CD4-positive, alpha-beta T cell (primary cell): ENCODE measurements at places on chromosomes 5 and 9.

- H3K4me1 ChIP-seq = no peaks in the 10 kb centered on the region
- H3K27ac ChIP-seq = no peak overlapping the region
- no peaks in the 10 kb centered on the region for H3K27me3 ChIP-seq
- DNase-seq = no peak
- no peaks in the 10 kb centered on the region for H3K36me3 ChIP-seq
These were observed 432.9 kb downstream of the TLE4 start for GRCh38 chr9:80004714-80005113.

- H3K27me3 ChIP-seq = peaks cover 5% of the 10 kb centered on the region
- no peak overlapping the region for H3K27ac ChIP-seq
- peaks cover 31% of the 10 kb centered on the region for H3K4me1 ChIP-seq
- no peak for DNase-seq
These were observed 683 bp downstream of the DBN1 start for GRCh38 chr5:177472460-177473442.

DNA sequence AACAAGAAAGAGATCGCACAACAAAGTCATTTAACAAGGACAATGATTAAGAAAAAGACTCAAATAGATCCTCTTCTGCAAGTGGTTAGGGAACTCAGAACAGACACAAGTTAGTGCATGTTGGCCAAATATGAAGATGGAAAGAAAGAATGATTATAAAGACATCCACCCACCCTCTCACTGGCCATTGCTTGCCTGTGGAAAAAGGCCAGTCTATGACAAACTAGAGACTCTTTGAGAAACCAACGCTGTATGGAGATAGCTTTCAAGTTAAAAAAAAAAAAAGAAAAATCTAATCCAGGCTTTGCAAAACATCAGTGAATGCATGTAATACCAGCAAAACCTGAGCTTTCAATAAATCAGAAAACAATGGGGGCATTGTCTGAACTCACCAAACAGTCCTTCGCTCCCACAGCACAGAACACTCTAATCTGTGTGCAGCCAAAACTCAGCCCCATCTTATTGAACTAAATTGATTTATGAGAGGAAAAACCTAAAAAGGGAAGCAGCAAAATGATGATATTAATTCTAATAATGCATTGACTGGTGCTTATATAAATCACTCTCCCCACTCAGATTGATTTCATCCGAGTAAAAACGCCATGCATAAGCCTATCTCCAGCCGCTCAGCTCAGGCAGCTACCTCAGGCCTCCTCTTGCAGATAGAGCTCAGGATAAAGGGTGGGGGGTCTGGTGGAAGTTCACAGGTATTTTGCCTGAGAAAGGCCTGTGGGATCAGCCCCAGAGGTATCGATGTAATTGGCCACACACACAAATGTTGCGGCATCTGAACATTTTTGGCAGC, 547.1 kb downstream of the CCDC171 start:
- no peaks in the 10 kb centered on the region for H3K36me3 ChIP-seq
- H3K4me1 ChIP-seq = no peaks in the 10 kb centered on the region
- DNase-seq = no peak
- H3K4me3 ChIP-seq = no peak overlapping the region
- H3K27me3 ChIP-seq = no peaks in the 10 kb centered on the region

DNA sequence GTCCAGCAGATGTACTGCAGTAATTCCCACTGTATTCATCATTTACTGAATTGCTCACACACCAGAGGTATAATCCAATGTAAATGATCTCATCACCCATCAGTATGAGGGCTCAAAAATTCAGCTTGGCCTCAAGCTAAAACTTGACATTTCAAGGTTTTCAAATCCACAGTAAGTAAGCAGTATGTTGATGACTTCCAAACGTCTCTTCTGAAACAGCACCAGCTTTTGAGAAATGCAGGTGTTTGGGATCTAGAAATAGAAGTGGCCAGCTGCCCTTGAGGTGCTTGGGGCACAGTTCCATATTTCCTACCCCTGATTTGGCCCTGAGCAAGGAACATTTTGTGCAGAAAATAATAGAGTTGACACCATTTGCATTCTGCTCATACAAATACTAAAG, 388.0 kb upstream of the TUSC1 start:
- no peak overlapping the region for H3K27ac ChIP-seq
- no peaks in the 10 kb centered on the region for H3K4me1 ChIP-seq
- H3K36me3 ChIP-seq = no peaks in the 10 kb centered on the region
- H3K27me3 ChIP-seq = no peaks in the 10 kb centered on the region
- H3K4me3 ChIP-seq = no peak overlapping the region

DNA sequence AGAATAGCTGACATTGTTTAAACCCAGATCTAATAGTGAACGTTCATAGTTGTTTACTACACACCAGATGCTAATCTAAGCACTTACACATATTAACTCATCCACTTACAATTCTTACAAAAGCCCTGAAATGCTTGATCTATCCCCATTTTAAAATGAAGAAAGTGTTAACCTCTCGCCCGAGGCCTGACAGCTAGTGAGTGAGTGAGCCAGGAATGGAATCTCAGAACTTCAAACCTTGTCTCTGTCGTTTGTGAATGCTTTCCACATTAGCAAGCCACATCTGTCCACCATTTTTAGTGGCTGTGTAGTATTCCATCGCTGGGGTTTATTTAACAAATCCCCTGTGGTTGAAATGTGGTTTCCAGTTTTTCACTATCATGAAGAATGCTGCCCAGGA, 24.9 kb upstream of the NEURL1B start:
- H3K4me3 ChIP-seq = no peak overlapping the region
- no peaks in the 10 kb centered on the region for H3K36me3 ChIP-seq
- DNase-seq = no peak
- no peaks in the 10 kb centered on the region for H3K27me3 ChIP-seq
- H3K27ac ChIP-seq = no peak overlapping the region
- no peaks in the 10 kb centered on the region for H3K4me1 ChIP-seq

DNA sequence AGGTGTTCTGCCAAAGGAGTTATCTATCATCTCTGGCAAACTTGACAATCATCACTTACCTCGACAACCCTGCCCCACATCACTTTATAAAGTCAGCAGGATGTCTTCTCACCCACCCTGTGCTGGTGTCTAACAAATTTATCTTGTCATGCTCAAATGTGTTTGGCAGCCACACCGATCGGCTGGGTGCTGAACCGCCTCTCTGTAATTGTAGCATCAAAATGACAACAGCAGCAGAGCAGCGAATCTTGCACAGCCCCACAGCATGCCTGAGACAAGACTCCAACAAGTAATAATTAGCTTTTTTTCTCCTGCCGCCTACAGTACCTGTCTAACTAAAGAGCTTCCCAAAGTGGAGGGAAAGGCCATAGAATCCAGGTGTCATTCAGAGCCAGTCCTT, 176.2 kb downstream of the NR3C1 start:
- DNase-seq = no peak
- H3K4me1 ChIP-seq = peaks cover 41% of the 10 kb centered on the region
- H3K36me3 ChIP-seq = no peaks in the 10 kb centered on the region
- H3K4me3 ChIP-seq = no peak overlapping the region
- no peaks in the 10 kb centered on the region for H3K27me3 ChIP-seq

- H3K4me1 ChIP-seq = no peaks in the 10 kb centered on the region
- no peak overlapping the region for H3K27ac ChIP-seq
- no peaks in the 10 kb centered on the region for H3K27me3 ChIP-seq
- no peaks in the 10 kb centered on the region for H3K36me3 ChIP-seq
These were observed 214.9 kb upstream of the WWC1 start for GRCh38 chr5:168076561-168076991.

DNA sequence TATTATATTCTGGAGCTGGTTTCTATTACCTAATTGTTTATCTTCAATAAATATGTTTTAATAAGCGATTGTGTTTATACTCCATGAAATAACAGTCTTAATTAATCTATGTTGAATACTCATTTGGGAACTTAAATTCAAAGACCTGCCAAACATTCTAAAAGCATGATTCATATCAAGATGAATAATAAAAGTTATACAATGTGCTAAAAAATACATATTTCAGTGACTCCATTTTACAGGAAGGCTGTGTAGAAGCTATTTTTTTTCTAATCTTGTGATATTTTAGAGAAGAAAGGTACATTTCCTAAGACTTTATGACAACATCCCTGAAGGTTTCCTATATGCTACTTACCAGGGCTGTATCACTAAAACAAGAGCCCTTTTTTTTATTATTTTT, 417.9 kb downstream of the NFIB start:
- H3K4me3 ChIP-seq = no peak overlapping the region
- H3K4me1 ChIP-seq = no peaks in the 10 kb centered on the region
- no peak for DNase-seq
- H3K36me3 ChIP-seq = no peaks in the 10 kb centered on the region
- H3K27me3 ChIP-seq = no peaks in the 10 kb centered on the region

DNA sequence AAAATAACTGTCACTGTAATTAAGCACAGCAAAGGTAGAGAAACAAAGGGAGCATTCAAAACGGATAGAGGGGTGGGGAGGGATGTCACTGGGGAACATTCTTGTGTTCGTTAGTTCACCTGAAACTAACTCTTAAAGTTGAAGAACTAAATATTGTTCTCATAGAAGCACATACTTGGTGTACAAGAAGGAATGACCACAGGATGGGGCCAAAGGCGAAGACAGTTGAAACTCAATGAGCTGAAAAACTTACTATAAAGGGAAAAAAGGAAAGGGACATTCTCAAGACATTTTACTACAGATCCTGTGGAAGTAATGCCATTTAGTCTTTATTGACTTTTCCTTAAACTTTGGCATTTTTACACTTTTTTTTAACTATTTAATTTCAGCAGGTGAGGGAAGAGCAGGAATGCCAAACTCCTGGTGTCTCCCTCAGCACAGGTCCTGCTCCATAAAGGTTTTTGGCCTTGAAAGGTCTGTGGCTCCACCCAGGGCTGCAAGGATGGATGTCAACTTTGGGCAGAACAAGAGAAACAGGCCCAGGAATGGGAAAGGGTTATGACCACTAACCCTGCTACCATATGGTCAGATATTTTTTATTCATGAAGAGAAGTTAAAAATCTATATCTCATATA, 197.6 kb upstream of the RASA1 start:
- no peak overlapping the region for H3K27ac ChIP-seq
- H3K27me3 ChIP-seq = no peaks in the 10 kb centered on the region
- peaks cover 7% of the 10 kb centered on the region for H3K4me1 ChIP-seq
- H3K4me3 ChIP-seq = no peak overlapping the region
- no peaks in the 10 kb centered on the region for H3K36me3 ChIP-seq
- no peak for DNase-seq
